Iris pigment epithelial cell (primary cell): ENCODE measurements at places on chromosomes 3 and 15.
A peak's percentile ranks its signal among the peaks of the same experiment; 100 is the strongest.

DNA sequence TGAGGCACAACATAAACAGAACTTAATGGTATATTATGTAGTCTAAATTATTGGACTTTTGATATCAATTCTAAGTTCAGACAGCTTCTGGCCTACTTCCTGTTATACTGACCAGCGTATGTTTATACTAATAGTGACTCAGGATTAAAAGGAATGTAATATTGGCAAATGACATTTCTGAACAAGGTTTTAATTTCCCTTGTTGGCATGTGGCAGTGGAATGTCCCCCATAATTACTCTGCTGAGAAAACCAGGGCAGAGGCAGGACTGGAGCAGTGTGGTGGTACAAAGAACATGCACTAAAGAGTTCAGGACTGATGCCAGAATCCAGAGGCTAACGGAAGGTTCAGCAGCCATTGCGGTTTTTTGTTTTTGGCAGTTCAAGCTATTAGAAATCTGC lies 184.0 kb downstream of the KCNAB1 start:
- peak; percentile 65 for DNase-seq

GRCh38 chr3:76345878-76346277 lies 560.5 kb upstream of the ZNF717 start:
- DNase-seq: no peak

DNA sequence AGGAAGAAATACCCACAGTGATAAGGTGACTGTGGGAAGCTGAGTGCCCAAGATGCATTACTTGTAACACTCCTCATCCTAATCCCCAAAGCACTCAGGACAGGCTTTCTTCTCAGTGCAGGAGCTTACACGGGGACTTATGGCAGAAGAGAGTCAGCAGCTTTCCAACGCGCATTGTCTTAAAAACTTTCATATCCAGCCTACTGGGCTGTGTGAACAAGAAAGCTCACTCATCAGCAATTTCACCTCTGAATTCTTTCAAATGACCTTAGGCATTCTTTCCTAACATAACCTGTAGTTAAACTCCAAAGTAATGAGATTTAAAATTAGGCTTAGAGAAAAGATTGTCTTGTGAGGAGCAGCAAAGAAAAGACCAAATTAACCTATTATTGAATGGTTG lies 132.3 kb downstream of the KCNAB1 start:
- peak; percentile 8 for DNase-seq

GRCh38 chr3:133711013-133711412 lies 35.2 kb upstream of the TF start:
- DNase-seq: no peak

DNA sequence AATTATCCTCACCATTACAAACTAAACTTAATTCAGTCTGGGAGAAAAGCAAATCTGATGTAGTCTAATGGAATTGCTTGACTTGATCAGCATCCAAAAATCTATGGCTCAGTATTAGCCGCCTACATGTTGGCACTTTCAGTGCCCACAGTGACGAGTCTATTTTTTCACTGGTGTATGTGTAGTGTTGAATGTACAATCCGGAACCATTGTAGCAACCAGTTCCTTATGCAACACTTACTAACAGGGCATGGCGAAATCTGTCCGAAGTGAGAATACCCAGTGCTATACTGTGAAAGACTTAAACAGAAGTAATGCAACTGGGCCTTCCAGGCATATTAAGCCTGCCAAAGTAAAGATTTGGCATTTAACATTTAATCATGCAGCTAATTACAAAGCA lies 18.6 kb downstream of the LRRN1 start:
- DNase-seq: no peak

DNA sequence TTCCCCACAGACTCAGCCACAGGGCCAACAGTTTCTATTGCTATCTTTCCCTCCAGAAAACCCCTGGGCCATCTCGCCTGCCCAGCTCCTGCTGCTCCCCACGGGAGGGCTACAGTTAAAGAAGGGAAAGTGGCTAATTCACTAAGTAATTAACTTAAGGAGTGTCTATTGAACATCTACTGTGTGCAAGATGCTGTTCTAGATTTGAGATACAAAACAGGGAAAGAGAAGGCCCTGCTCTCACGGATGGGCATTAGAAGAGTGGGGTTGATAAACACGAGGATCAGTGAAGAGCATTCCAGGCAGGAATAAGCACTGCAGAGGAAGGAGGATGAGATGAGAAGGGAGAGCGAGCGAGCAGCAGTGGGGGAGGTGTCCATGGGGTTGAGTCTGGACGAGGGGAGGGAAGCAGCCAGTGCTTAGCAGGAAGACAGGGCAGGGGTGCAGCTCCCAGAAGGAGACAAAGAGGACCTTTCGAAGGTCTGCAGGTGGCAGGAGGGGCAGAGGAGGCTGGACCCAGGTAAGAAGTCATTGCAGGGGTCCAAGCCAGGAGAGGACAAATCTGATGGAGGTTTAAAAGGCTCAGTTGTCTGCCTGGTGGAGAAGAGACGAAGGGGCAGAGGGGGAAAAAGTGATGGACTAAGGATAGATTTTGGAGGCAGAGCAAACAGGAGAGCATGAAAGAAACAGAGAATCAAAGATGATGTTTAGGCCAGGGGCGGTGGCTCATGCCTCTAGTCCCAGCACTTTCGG lies 64.7 kb downstream of the KLF15 start:
- DNase-seq: no peak

DNA sequence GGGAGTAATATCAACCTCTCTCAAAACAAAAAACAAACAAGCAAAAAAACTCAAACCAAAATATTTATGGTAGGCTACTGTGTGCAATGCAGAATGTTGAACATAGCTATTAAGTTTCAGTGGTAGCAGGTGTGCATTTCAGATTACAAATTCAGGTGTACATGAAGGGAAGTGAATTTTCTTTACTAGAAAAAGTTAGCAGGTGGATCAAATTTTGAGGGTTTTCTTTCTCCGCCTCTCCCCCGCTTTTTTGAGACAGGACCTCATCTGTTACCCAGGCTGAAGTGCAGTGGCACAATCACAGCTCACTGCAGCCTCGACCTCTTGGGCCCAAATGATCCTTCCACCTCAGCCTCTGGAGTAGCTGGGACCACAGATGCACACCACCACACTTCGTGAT lies 109.7 kb upstream of the GOLIM4 start:
- DNase-seq: no peak
